MCF 10A (cell line): ENCODE measurements at places on chromosomes 1 and 21. TPM values are rescaled to one million over a fixed set of nuclear protein-coding genes. Genes with fewer than 3 reads are reported as not detected.

DNA sequence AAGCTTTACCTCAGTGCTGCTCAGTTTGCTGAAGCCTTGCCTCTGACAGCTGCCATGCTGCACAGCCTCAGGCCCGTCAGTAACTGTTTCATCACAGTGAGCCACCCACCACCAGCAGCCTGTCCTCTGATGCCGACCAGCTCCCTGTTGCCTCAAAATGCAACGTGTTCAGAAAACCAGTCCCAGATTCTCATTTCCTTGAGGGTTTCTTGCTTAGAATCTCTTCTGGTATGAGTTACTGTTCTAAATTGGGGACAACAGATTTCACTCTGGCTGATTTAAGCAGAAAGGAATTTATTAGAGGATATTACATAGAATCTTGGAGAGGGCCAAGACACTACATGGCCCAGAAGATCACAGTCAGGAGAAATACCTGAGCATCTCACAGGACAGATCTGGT is 11.0 kb downstream of the UBL4B start:
- H3K36me3 ChIP-seq: no peaks in the 10 kb centered on the region
- DNase-seq: no peak
- peaks cover 7% of the 10 kb centered on the region for H3K27me3 ChIP-seq
- no peak overlapping the region for H3K27ac ChIP-seq

DNA sequence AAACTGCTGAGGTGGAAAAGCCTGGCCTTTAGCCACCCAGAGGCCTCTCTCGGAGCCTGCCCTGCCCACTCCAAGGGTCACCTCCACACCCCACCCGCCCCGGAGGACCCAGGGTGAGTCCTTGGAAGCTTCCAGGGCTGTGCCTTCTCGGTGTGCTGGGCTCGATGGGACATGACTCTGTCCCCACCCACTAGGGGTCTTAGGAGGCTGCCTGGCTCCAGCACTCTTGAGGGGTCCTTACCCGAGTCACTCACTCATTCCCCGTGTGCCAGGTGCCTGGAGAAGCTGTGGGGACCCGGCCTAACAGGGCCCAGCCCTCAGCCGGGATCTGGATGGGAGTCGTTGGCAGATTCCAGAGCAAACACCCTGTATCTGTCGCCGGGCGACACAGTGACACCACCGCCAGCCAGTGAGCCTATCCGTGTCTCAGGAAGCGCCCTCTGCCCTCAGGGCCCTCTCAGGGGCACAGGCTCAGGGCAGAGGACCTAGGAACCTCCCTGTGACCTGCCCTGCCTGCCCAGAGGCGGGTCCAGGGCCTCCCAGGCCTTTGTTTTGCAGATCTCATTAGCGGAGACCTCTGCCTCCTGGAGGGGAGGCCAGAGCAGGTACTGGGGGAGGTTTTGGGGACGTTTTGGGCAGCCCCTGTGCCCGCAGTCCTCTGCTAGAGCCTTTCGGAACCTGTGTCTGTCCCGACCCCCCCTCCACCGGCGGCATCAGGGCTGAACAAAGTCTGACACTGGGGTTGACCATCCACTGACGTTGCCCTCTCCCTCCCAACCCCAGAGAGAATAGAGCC is 3.1 kb upstream of the PRKCZ start:
- no peak overlapping the region for H3K27ac ChIP-seq
- H3K4me1 ChIP-seq: peaks cover 5% of the 10 kb centered on the region
- no peaks in the 10 kb centered on the region for H3K27me3 ChIP-seq

GRCh38 chr1:89850844-89851415 is 30.1 kb downstream of the LRRC8D start:
- peaks cover 2% of the 10 kb centered on the region for H3K36me3 ChIP-seq
- H3K4me1 ChIP-seq: no peaks in the 10 kb centered on the region
- no peak overlapping the region for H3K4me3 ChIP-seq
- H3K27ac ChIP-seq: no peak overlapping the region
- DNase-seq: no peak
- H3K27me3 ChIP-seq: no peaks in the 10 kb centered on the region

DNA sequence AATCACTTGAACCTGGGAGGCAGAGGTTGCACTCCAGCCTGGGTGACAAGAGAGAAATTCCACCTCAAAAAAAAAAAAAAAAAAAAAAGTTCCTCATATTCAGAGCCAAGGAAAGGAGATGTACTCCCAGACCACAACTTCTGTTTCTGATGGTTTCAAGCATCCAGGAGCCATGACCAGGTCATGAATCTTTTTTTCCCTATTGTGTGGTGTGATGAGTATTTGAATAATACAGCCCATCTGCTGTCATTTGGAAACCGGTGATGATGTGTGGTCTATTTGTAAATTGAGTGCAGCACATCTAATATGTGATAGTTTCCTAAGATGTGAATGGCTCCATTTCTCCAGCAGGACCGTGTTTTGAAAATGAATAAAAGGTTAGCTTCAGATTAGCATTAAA is 18.6 kb downstream of the PIK3CD start:
- DNase-seq: no peak
- H3K36me3 ChIP-seq: peaks cover under 1% of the 10 kb centered on the region
- H3K4me1 ChIP-seq: peaks cover 6% of the 10 kb centered on the region
- H3K27ac ChIP-seq: no peak overlapping the region

- no peaks in the 10 kb centered on the region for H3K4me1 ChIP-seq
- H3K27ac ChIP-seq: no peak overlapping the region
- H3K27me3 ChIP-seq: no peaks in the 10 kb centered on the region
These were observed 93.0 kb upstream of the TTC34 start for GRCh38 chr1:2894381-2895041.

DNA sequence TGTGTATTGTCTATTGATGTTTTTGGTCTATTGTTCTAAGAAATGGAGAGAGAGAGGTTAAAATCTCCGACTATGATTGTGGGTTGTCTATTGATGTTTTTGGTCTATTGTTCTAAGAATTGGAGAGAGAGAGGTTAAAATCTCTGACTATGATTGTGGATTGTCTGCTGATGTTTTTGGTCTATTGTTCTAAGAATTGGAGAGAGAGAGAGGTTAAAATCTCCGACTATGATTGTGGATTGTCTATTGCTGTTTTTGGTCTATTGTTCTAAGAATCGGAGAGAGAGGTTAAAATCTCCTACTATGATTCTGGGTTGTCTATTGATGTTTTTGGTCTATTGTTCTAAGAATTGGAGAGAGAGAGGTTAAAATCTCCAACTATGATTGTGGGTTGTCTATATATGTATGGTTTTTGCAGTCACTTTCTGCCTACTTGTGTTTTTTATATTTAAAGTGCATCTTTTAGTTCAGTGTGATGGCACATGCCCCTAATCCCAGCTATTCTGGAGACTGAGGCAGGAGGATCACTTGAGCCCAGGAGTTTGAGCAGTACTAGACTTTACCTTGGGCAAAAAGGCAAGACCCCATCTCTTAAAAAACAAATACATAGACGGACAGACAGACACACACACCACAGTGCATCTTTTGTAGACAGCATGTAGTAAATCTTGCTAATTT is 16.2 kb downstream of the C1orf159 start:
- no peak overlapping the region for H3K27ac ChIP-seq
- H3K27me3 ChIP-seq: no peaks in the 10 kb centered on the region
- no peaks in the 10 kb centered on the region for H3K36me3 ChIP-seq
- H3K4me1 ChIP-seq: no peaks in the 10 kb centered on the region

- no peak overlapping the region for H3K4me3 ChIP-seq
- no peaks in the 10 kb centered on the region for H3K36me3 ChIP-seq
- no peak overlapping the region for H3K27ac ChIP-seq
- no peaks in the 10 kb centered on the region for H3K27me3 ChIP-seq
- H3K4me1 ChIP-seq: no peaks in the 10 kb centered on the region
These were observed 205.8 kb upstream of the LYPLAL1 start for GRCh38 chr1:218967836-218968235.

TTC39A gene
- total RNA-seq: 0.35 and 1.2 TPM in 2 replicates

UBL4B gene
- not detected in 2 replicates for total RNA-seq

FNDC7 gene
- not detected in 2 replicates for total RNA-seq

IGSF9 gene
- total RNA-seq: 0.25 and 0.44 TPM in 2 replicates

SLC45A3 gene
- 3.1 and 5.3 TPM in 2 replicates for total RNA-seq

EFHD2 gene
- total RNA-seq: 45.1 and 48.5 TPM in 2 replicates

VHLL gene
- 0.49 TPM in 1 of 2 replicates, not detected in the other for total RNA-seq

MAP3K7CL gene
- total RNA-seq: 4.9 and 6.3 TPM in 2 replicates
